Stimulated activated CD4-positive, alpha-beta T cell treated with anti-CD3 and anti-CD28 coated beads, Interleukin-4, amount 100 ng/mL, for 24 hours (primary cell): ENCODE measurements at places on chromosomes 11 and 22.
A peak's percentile ranks its signal among the peaks of the same experiment; 100 is the strongest.

GRCh38 chr22:22366537-22366936, 122.0 kb downstream of the VPREB1 start:
- DNase-seq: no peak

DNA sequence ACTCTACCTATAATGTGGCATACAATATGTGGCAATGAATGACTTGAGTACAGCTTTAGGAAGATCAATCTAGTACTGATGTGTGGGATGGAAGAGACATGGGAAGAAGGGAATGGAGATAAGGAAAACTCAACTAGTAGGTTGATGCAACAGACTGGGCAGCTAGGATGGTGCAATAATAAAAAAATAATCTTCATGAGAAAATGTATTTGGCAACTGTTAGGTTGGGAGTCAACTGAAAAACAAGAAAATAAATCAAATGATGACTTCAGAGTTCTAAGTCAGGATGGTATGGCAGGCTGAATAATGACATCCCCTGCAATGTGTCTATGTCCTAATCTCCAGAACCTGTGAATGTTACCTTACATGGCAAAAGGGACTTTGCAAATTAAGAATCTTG, 236.8 kb upstream of the PITPNB start:
- DNase-seq: no peak

GRCh38 chr11:58957922-58958321, 18.6 kb downstream of the GLYATL1 start:
- no peak for DNase-seq

- no peak for DNase-seq
Measured at GRCh38 chr11:94948070-94948617, 25.2 kb downstream of the CWC15 start.

DNA sequence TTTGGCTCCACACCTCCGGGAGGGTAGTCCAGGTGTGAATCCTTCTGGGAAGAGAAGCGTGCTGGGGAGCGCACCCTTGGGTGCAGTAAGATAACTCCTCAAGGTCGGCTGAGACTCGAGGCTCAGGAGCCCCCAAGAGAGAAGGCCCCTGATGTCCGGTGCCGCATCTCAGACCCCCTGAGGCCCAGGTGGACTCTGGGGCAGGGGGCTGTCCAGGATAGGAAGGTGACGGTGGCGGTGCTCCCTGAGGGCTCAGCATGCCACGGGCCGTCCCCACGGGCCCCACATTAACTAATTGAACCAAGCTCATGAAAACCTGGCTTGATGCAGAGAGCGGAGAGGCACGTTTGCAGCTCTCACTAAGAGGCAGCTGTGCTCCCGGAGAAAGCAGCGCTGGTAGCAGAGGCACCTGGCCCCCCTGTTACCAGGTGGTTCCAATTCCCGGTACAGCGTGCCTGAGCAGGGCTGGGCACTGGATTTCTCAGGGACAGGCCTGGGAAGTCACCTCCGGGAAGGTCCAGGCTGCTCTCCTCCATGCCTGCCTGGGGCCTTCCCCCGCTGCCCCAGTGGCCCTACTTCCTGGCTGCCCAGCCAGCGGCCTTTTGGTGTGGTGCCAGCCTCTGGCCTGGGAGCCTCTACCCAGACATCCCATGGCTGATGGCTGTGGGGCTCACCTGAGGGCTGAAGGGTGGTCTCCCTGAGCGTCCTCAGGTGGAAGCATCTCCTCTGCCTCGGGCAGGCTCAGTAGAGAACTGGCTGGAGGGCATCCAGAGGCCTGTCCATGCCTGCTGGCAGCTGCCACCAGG, 1.1 kb downstream of the KCNQ1 start:
- no peak for DNase-seq

- no peak for DNase-seq
Measured at GRCh38 chr11:105357764-105358163, 218.2 kb upstream of the CARD18 start.

DNA sequence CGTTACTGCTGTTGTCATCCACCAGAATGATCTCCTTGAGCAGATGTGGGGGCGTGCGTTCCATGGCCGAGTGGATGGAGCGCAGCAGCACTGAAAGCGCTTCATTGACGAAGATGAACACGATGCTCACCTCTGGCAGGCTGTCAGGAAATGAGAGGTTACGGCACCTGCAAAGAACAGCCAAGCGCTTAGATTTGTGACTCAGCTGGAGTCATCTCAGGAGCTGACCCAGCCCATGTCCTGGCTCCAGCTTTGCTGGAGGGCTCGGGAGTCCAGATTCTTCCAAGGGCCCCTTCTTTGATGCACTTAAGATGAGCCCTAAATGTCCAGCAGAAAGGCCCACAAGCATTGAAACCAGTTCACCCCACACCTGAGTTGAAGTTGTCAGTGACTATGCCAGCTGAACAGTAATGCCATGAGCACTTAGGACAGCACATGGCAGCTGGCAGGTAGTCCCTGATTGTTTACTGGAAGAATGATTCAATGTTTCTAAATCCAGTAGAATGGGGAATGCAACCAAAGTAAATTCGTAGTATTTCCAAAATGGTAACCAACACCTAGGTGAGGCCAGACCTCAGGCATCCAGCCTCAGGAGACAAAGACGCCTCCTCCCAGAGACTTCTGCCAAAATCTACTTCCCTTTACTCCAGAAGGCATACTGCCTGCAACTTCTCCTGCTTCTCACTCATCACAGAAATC, 79.7 kb upstream of the CSNK2A3 start:
- no peak for DNase-seq

DNA sequence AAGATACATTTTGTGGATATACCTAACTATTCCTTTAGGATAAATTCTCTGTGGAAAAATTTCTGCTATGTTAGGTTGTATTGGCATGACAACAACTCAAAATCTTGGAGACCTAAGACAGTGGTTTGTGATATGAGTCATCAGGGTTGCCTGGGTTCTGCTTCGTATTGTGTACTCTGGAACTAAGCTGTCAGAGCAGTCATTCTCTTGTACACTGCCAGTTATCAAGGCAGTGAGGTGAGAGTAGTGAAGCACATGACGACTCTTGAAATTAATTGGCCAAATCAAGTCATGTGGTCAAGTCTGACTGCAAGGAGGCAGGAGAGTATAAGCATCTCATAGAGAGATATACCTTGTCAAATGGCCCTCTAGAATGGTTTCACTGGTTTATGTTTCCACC, 104.4 kb downstream of the FANCF start:
- no peak for DNase-seq

DNA sequence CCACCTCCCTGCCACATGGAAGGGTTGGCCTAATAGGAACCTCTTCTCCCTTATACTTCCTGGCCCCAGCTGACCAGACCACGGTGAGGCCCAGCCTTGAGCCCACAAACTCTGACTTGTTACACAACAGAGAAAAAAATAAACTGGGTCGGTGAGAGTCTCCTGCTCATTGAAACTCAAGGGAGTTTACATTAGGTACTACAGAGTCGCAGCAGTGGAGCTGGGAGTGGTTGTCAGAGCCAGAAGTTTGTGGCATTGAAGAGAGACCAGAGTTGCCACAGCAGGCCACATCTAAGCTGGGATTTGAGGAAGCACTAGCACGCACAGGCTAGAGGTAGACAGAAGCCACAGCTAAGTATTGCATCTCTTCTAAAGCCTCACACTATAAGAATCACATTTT, 296.2 kb downstream of the DDX10 start:
- no peak for DNase-seq

GRCh38 chr22:37162221-37163095, 12.7 kb upstream of the IL2RB start:
- DNase-seq: peak; percentile 85

GRCh38 chr11:34311126-34311525, 46.7 kb downstream of the ABTB2 start:
- DNase-seq: no peak

DNA sequence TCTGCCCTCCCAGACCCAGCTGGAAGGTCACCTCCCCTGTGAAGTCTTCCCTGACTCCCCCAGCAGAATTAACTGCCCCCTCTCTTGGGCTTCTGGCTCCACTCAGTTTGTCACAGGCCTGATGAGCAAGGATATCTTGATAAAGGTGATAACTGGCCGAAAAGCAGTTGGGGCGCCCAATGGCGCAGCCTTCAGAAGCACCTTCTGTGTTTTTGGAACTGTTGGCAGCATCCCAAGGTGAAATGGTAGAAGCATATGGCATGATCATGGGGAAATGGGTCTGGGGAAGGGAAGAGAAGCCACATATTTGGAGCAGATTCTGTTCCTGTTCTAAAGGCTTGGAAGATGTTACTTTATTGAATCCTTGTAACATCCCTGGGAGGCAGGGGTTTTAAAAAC, 2.8 kb upstream of the TAB1 start:
- no peak for DNase-seq

- no peak for DNase-seq
Measured at GRCh38 chr11:62104816-62105653, 18.8 kb upstream of the INCENP start.

GRCh38 chr11:47848700-47849155, 578 bp upstream of the NUP160 start:
- DNase-seq: no peak
